ENCODE measurements at places on chromosomes 16 and 17. TPM values are rescaled to one million over a fixed set of nuclear protein-coding genes. Genes with fewer than 3 reads are reported as not detected.

GRCh38 chr17:4899341-4900230, at the start of gene C17orf107:
Gene C17orf107, plus strand, starts transcription at chr17:4899536. Its CDS starts 227 bp downstream, at chr17:4899763.
- no peak for DNase-seq

GRCh38 chr17:27993723-27994310, 48.7 kb upstream of the NLK start:
- no peak for DNase-seq

DNA sequence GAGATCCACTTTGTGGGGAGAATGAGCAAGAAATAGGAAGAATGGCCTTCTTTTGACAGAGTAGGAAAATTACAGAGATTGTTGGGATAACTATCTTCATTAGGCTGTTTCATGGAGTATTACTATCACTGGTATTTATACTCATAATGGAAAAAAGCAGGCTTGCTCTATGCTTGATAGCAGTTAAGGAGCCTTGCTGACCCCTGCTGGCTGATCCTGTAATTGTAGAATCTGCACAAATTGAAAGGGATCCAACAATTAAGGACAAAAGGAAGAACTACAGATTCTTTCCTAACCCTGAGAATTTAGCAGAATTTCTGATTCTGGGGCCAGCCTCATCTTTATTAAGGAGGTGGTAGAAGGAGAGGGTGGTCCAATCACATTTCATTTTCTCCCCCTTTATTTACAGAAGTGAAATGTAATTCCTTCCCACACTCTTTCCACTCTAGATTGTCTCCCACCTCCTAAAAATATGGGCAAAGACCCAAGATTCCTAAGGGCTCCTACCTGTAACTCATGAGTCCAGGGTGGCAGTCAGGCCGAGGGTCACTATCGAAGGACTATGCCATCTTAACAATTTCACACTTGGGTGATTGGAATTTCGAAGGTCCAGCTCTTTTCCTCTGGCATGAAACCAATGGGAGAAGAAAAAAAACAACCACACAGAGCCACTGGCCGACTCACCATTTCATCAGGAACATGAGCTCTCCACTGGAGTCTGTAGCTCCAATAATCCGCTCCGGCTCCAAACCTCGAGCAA, 26.3 kb downstream of the NFE2L1 start:
- peak; percentile 86 for DNase-seq

- DNase-seq = no peak
These were observed 1.7 kb upstream of the MYO1C start for GRCh38 chr17:1494203-1494602.

DNA sequence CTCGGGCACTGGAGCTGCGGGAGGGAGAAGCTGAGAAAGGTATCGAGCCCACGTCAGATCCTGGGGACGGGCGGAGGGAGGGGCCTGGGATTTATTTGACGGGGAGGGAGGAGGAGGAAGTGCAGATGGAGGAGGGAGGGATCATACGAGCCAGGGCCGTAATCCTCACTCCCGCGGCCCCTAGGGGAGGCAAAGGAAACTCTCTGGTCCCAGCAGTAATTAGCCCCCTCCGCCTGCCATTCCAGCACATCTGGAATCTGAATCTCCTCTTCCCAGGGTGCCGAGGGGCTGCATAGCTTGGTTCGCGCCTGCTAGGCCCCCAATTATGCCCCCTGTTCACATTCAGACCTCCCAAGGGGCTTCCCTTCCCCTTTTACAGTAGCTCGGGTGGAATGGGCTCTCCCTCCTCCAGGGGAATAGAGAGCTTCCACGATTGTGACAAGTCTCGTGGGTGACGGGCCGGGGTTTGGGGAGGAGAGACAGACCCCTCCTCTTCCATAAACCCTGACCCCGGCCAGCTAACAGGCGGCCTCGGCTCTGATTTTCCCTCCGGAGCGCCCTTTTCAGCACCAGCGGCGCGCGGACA, at the start of gene SEZ6L2:
SEZ6L2 (minus strand) TSS at position 35 of the 586 bp plus-strand sequence. CDS start 531 bp downstream, outside the sequence.
- peak; percentile 75 for DNase-seq

- no peak for DNase-seq
These were observed 76.8 kb downstream of the RPTOR start for GRCh38 chr17:80621335-80621996.

The SLC43A2 gene
- total RNA-seq = 10.8 TPM

The GABARAP gene
- total RNA-seq = 218 TPM

The SLC12A3 gene
- 0.14 TPM for total RNA-seq

The NLRP1 gene
- total RNA-seq = 1.2 TPM

The VTN gene
- not detected for total RNA-seq
